ENCODE measurements at places on chromosomes 7 and 10. TPM values are rescaled to one million over a fixed set of nuclear protein-coding genes. Genes with fewer than 3 reads are reported as not detected.

GRCh38 chr10:70038923-70039322, 13.7 kb upstream of the MACROH2A2 start:
- no peak for DNase-seq

GRCh38 chr7:107315716-107316220, 147.0 kb downstream of the HBP1 start:
- no peak for DNase-seq

Gene ZNF736
- polyA plus RNA-seq, result 1.4 TPM

Gene NRF1
- polyA plus RNA-seq, result 9.9 TPM

All from CD14-positive monocyte (primary cell).